ENCODE measurements at places on chromosomes 2 and 18.

DNA sequence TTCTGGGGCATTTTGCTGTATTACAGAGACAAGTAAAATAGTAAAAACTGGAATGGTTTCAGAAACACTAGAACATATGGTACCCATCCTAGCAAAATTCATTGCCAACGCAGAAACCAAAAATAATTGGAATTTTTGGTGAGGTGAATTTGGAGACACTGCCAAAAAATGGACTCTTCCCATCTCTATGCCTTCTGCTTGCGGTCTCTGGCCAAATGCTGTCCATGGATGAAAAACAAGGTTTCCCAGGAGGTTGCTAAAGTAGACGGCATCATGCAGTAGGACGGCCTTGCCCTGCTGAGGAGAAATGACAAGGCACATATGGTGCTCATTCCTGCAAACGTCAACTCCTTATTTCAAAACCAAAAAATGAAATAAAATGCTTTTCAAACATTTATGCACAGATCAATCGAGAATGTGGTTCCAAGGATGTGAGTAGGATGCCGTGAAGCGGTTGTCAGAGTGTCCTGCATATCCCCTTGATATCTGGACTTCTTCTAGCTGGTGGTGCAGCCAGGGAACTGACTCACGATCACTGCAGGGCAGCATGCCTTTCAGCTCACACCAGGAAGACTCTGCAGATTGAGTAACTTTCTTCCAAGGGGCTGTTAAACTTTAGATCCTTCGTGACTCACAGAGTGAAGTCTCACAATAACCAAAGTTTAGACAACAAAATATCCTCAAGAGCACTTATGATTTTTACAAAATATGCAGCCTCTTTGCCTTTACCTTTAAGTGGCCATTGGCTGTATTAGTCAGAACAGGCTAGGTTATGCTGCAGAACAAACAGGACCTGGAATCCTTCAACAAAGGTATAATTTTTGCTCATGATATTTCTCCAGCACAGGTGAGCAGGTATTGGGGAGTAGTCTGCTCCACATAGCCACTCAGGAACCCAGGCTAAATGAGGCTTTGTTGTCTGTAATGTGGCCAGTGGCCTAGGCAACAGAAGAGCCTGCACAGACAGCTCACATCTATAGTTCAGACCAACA is 149.4 kb upstream of the NDUFV2 start:
- DNase-seq, result no peak

- no peak for DNase-seq
Measured at GRCh38 chr2:57569396-57569795, 477.2 kb upstream of the VRK2 start.

- no peak for DNase-seq
Measured at GRCh38 chr2:192126426-192126825, 68.3 kb downstream of the TMEFF2 start.

- DNase-seq, result no peak
Measured at GRCh38 chr2:1814616-1815015, 70.3 kb upstream of the PXDN start.

- DNase-seq, result no peak
Measured at GRCh38 chr2:129909651-129910418, 69.6 kb upstream of the RAB6C start.

- no peak for DNase-seq
Measured at GRCh38 chr2:110662560-110662959, 15.3 kb downstream of the BUB1 start.

GRCh38 chr2:37477921-37478320 is 133.5 kb downstream of the QPCT start:
- no peak for DNase-seq

DNA sequence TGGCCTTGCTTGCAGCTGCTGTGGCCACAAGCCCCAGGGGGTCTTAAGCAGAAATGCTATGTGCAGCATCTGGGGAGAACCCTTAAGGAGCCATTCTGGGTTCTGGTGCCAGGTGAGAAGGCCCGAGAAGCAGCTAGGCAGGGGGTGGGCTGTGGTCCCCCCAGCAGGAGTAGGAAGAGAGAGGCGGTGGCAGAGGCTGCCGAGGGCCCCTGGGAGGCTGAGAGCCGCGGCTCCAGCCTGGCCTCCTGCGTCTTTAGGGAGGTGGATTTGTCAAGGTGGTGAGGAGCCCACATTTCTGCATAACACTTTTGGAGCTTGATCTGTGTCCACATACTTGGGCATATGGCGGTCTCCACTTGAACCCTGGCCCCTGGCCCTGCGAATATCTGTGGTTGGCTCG is 196.5 kb downstream of the TWIST2 start:
- no peak for DNase-seq
